ENCODE measurements at places on chromosomes 16 and 17.

DNA sequence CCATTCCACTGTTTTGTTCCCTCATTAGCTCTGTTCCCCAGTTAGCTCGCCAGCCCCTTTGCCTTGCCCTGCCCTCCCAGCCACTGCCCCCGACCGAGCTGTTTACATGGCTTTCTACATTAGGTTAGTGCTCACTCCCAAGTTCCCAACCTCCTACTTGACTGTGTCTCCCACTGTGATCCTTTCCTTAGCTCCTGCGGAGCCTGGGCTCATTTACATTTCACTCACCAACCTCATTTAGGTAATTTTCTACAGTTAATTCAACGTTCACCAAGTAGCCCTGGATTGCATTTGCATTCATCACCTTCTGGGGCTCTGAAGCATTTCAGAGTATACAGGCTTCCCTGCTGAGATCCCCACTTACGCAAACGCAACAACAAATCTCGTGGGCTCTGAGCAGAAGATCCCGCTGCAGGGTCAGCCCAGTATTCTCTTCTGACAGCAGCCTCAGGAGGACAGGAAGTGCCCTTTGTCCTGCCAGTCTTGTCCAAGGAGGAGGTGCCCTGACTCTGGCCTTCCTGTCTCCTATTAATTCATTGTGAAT is 325.8 kb upstream of the CCL2 start:
- no peak for DNase-seq

DNA sequence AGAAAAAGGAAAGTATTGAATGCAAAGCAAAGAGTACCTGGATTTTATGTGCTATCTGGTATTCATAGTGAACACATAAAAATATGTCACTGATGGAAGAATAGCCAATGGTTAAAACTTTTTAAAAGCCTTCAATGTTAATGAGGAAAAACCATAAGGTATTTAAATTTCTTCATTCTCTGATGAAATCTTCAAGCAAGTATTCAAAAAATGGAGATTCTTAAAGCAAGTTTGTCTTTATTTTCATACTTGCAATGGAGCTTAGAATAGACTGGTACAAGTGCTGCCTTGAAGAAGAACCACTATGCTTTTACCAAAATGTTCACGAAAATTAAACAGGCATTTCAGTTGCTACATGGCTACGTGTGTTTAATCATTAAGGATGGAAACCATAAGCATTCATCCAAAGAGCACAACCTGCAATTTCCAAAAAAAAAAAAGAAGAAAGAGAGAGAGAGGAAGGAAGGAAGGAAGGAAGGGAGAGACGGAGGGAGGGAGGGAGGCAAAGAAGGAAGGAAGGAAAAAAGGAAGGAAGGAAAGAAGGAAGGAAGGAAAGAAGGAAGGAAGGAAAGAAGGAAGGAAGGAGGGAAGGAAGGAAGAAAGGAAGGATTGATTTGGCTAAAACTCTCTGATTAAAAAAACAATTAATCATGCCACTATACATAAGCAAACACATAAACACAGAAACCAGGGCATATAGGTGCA is 17.6 kb downstream of the HS3ST3A1 start:
- DNase-seq = no peak

DNA sequence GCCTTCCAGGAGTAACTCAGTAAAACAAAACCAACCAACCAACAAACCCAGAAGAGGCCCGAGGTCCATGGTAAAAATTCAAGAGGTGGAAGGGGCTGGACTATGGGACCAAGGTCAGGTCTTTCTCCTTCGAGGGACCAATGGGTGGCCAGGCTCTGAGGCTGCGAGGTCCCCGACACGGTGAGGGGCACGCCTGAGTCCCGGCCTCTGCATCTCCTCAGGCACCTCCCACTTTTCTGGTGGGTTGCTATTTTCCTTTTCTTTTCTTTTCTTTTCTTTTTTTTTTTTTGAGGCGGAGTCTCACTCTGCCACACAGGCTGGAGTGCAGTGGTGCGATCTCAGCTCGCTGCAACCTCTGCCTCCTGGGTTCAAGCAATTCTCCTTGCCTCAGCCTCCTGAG is 18.0 kb downstream of the CD7 start:
- no peak for DNase-seq

- peak; percentile 65 for DNase-seq
Measured at GRCh38 chr16:78122774-78123315, 23.4 kb downstream of the WWOX start.

DNA sequence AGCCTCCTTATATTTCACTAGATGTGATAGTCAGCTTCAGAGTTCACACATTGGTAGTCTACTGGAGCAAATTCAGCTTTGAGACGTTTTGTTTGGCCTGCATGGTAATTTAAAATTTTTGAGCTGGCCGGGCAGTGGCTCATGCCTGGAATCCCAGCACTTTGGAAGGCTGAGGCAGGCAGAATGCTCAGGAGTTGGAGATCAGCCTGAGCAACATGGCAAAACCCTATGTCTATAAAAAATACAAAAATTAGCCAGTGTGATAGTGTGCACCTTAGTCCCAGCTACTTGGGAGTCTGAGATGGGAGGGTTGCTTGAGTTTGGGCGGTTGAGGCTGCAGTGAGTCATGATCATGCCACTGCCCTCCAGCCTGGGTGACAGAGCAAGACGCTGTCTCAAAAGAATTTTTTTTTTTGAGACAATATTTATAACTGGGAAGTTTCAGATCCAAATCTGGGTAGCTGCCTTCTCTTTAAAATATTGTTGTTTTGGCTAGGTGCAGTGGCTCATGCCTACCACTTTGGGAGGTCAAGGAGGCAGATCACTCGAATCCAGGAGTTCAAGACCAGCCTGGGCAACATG is 4.8 kb upstream of the BLMH start:
- DNase-seq = no peak

GRCh38 chr17:76725580-76726230 is 701 bp downstream of the JMJD6 start:
- no peak for DNase-seq

GRCh38 chr17:14871921-14872320 is 393.2 kb downstream of the PMP22 start:
- DNase-seq = peak; percentile 62

DNA sequence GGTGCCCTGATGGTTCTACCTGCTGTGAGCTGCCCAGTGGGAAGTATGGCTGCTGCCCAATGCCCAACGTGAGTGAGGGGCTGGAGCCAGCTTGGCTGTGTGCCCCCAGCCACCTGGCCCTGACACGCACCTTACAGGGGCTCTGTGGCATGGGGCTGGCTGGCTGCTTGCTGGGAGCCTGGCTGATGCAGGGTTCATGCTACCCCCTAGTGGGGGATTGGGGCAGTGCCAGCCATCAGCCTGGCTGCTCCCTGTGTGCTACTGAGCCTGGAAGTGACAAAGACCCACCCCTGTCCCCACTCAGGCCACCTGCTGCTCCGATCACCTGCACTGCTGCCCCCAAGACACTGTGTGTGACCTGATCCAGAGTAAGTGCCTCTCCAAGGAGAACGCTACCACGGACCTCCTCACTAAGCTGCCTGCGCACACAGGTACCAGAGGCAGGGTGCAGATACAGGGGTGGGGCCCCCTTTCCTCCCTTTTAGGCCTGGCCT is 5.7 kb downstream of the GRN start:
- DNase-seq = peak; percentile 66

- no peak for DNase-seq
Measured at GRCh38 chr17:48679385-48680096, 42.8 kb downstream of the PRAC1 start.

Measured in choroid plexus epithelial cell (primary cell).